ENCODE measurements at places on chromosomes 5 and 9.

- DNase-seq, result no peak
Observed at GRCh38 chr5:128424646-128425045, 113.4 kb downstream of the FBN2 start.

DNA sequence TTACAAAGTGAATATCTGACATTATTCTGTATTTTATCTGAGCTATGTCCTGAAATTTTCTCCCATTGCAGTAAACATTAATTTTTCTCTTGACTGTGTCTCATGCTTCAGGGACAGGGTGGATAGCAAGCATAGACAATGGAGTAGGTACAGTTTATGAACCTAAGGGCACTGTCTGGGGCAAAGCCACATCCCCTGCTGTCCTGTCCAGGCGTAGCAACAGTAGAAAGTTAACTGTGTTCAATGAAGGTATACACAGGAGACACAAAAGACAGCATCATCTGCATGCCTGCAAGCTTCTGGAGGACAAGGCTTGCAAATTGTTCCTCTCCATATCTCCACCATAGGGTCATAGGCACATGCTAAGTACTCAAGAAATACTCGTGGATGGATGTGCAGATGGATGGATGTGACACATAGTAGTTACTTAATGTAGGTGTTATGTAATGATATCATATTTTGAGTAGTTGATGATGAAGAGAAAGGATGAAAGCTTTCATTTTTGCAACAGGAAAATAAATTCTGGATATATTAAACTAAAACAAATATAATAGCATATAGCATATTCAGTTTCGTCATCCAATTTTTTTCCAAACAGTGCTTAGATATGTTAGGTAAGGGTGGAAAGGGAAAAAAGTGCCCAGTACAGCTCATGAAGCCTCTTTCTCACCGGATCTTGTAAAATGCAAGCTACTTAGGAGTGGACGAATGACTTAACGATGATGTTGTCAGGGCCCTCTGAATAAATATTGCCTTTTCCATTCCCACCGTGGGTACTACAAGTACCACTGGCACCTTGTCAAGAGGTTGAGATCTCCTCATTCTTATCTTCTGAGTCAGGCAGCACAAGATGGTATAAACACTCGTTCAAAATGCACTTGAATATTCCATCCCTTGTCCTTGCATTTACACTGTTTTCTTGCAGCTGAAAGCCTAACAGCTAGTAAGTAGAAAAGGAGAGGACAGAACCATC, 19.9 kb upstream of the ZSWIM6 start:
- no peak for DNase-seq

DNA sequence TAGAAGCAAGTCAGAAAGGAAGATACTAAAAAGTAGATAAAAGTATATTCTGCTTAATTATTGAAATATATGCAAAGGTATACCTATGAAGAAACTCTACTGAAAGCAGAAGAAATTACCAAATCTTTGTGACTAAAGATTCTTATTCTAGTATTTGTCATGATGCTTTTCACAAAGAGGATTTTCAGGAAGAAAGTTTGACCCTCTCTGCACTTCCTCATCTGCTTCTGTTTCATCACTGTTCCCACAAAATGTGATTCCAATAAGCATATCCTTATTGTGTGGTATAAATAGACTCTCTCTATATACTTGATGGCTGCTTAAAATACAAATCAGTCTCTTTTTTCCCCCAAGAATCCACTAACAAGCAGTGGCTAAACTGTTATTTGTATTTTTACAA, 2139.6 kb upstream of the ACO1 start:
- no peak for DNase-seq

DNA sequence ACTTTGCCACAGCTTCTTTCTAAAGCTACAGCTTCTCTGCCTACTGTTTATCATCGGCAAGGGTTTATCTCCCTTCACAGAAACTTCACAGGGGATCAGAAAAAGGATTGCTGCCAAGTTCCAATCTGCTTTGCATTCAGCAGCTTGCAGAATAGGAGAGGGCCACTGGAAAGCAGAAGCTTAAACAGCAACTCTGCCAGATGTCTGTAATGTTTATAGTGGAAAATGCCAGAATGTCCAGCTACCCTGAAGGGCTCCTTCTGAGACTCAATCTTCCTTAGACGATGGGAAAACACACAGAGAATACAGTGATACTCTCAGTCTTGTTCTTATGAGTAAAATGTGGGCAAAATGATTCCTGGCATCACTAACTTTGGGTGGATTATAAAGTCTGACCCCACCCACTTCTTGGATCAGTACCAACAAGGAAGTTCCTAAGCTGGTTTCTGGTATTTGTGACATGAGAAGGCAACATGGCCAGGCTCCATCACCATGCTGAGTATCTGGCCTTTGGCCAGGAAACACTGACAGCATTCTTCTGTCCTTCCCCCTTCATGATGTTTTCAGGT, 19.0 kb downstream of the STOM start:
- DNase-seq, result peak; percentile 82

DNA sequence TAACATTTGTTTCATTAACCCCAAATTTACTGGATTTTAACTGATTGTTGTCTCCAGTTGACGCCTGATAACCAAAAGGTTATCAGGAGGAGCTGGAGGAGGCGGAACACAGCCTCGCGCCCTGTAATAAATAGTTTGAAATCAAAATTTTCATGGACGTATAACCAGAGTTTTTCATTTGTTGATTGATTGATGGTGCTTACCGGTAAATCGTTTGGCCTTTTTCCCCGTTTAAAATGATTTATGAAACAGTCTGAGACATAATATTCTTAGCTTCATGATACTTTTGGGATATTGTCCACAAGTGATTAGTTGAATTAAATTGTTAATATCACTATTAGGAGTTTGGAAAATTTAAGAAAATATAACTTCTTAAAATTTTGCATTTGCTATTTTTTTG, 1.7 kb downstream of the FOCAD start:
- DNase-seq, result no peak

DNA sequence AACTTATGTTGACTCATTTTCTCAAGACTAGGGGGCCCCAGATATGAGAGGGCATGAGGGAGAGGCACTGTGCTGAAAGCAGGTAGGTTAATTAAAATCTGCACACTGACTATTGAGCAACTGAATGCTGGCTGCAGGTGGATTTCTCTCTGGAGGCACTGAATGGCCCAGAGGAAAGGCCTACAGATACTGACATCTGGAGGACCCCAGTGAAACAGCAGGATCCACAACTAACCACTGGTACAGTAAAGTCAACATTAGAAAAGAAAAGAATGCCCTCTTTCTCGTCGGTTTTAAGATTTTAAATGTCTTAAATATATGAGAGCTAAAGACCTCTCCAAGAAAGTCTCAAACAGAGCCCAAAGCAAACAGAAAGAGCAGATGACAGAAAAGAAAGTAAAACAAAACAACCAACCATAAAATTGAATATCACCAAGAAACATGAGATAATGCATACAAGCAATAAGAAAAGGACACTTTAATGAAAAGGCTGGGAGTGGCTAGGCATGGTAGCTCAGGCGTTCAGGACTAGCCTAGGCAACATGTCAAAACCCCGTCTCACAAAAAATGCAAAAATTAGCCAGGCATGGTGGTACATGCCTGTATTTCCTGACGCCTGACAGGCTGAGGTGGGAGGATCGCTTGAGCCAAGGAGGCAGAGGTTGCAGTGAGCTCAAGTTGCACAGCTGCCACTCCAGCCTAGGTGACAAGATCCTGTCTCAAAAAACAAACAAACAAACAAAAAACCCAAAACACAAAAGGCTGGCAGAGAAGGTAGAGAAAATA, 43.3 kb downstream of the PUM3 start:
- DNase-seq, result no peak

DNA sequence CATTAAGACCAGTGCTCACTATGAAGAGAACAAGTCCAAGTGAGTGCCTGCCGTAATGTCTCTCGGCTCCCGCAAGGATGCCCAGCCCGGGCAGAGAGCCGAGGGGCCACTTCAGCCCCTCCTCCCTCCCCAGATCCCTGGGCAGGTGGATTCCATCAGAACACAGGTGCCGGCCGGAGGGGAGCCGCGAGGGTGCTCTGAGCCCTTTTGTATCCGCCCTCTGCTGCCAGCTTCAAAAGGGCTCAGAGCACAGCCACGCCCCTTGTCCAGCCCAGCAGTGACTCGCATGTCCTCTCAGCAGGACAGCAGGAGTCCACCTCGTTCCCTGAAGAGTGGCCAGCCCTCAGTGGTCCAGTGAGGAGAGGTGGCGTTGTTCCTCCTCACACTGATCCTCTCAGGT, 43.9 kb downstream of the CYFIP2 start:
- DNase-seq, result no peak

DNA sequence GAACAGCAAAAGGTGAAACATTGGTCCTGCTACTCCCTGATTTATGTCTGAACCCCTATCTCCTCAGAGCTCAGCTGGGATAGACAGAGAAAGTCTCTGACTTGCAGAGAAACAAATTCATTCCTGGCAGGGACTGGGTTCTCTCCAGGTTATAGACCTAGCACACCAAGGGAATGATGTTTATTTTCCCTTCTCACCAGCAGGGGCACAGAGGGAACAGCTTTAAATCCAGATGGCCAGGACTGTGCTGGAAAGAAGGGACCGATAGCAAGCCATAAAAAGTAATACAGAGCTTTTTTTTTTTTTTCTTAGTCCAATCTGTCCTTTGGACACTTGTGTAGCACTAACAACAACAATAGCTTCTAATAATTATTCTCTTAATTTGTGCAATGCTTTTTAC, 141.1 kb upstream of the C9orf72 start:
- DNase-seq, result peak; percentile 67

- no peak for DNase-seq
Observed at GRCh38 chr9:7342229-7342628, 457.3 kb downstream of the DMAC1 start.

GRCh38 chr5:141560725-141561483, 57.9 kb downstream of the DIAPH1 start:
- DNase-seq, result peak; percentile 97

- DNase-seq, result no peak
Observed at GRCh38 chr5:125981016-125981415, 442.2 kb upstream of the GRAMD2B start.

DNA sequence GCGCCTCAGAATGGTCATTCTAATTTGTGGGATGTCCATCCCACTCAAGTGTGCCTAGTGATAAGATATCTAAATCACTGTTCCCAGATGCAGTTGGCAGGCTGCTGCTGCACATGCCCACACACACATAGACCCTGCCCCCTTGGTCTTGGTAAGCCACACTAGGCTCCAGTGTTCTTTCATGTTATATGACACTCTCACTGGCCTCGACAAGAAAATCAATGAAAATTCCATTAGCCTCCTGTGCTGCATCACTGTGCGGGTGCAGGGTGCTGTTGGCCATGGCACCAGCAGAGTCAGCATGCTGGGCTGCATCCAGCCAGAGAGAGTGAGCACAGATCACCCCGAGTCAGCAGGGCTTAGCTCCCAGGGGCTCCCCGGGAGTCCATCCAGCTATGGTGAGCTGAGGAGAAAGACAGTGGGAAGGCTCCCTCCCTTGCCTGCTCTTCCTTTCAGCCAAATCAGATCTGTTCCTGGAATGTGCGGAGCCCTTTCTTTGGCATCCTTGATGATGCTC, 59.9 kb downstream of the ABLIM3 start:
- peak; percentile 3 for DNase-seq

DNA sequence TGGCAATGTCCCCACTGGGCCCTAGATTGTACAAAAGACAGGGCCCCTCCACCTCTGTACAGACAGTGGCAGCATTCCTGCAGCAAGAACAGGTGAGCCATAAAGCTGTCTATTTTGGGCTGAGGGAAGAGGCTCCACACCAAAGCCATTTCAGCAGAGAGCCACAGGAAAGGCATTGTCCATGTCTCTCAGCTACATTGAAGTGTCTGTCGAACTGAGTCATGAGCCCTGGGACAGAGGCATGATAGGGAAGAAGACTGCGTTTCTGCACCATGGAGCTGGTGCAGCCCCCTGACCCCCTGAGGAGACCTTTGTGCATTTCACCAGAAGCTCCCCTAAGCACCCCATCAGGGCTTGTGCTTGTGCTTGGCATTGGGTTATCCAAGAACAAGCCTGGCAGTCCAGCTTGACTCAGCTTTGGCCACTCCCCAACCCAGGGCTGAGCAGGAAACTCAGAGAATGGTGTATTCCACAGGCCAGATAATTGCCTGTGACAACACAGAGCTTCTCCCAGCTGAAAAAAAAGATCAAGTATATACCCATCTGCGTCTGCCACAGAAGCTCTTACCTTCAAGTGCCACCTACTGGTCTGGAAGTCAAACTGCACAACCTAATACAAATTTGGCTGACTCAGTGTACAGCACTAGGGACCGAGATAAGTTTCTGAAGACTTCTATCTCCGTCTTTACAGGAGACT, 5.9 kb upstream of the FRMD3 start:
- peak; percentile 82 for DNase-seq

DNA sequence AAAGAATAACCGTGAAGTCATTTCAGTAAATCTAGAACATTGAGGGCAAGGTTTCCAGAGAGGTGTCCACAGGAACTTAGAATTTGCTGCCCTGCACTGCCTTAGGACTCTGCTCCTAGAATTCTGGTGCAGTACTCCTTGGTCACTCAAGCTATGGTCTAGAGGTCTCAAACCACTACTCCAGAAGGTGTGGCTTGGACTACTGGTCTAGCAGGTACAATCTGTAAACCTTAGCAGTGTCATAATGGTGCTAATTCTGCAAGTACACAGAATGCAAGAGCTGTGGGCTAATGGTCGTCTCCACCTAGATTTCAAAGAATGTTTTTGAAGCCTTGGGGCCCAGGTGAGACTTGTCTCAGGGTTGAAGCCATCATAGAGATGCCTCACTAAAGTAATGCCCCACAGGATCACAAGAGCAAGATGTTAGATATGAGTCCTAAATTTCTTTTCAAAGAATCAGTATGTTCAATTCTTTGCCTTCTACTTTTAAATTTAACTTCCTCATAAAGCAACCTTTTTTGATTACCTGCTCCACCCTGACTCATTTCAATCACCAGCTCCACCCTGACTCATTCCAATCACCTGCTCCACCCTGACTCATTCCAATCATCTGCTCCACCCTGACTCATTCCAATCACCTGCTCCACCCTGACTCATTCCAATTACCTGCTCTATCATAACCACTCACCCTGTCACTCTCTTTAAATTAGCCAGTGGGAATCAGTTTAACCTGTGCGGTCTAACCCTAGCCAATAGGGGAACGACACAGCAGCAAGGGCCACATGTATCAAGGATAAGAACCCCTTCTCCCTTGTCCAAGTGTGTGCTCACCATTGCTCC, 1111.8 kb upstream of the ACO1 start:
- DNase-seq, result no peak

DNA sequence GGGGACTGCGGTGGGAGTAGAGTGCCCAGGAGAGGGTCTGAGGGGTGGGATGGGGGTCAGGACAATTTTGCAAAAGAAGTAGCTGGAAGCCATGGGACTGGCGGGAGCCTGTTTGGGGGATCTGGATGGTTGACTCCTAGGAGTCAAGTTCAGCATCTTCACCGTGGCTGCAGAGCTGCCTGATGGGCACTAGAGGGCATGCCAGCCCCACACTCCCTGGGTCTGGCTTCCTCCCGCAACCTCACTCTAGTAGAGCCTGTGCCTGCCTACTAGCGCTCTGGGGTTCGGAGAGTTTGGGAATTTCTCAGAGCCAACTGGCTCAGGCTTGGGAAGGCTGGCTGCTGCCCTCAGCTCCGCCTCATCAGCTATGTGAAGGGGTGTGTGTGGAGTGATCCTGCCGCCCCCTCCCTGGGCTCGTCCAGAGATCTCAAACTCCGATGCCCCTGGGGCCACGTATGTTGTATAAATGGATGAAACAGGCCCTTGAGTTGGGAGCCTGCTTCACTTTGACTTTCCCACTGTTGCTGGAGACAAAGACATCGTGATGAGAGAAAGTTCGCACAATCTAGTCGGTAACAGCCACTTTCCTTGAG, 10.8 kb downstream of the TSPAN17 start:
- peak; percentile 82 for DNase-seq

GRCh38 chr9:92717201-92718085, 47.2 kb downstream of the BICD2 start:
- DNase-seq, result no peak
